ENCODE measurements at places on chromosomes 3 and 15.

- DNase-seq: no peak
Measured at GRCh38 chr3:119524931-119525662, 26.8 kb downstream of the TIMMDC1 start.

- no peak for DNase-seq
Measured at GRCh38 chr3:94251566-94251965, 188.7 kb downstream of the NSUN3 start.

DNA sequence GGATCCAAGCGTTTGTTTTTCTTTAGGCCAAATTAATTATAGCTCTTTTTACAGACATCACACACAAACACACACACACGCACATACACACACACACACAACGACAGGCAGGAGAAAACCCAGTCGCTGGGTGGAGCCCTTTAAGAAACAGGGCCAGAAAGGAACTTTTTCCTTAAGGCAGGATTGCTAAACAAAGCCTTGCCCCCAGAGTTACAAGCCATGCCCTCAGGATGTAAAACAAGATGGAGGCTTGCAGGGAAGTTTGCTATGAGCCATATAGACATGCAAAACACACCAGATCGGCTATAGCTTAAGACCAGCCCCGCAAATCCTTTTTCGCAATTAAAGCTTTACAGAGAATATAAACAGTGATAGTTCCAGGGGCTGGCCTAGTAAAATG is 16.3 kb upstream of the IQCF2 start:
- no peak for DNase-seq

DNA sequence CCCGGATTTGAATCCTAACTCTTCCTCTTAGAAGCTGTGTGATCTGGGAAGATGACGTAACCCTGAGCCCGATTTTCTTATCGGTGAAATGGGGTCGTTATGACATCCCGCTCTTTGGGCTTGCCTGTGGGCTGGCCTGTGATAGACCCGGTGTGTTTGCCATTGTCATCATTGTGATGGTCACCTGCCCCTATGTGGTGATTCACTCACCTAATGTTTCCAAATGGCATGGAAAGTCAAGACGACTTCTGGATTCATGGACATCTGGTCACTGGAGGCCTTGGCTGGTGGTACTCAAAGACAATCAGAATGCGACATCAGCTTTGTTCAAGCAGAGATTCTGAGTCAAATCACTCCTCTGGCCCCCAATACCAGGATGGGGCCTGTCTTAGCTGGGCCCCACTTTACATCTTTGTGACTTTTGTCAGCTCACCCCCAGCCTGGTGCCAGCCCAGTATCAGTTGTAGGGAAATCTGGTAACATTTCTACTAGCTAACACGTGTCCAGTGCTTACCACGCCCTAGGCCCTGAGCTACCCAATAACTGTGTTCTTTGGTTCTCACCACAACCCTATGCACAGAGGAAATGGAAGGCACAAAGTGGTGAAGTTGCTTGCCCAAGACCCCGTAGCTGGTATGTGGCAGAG is 2.8 kb downstream of the TMEM43 start:
- DNase-seq: no peak

GRCh38 chr3:39296197-39297077 is 16.6 kb upstream of the CX3CR1 start:
- no peak for DNase-seq

- peak; percentile 36 for DNase-seq
Measured at GRCh38 chr3:172315401-172316091, 132.7 kb downstream of the GHSR start.

- DNase-seq: no peak
Measured at GRCh38 chr15:62691008-62691407, 351.5 kb upstream of the TPM1 start.

GRCh38 chr3:47646362-47646761 is 67.7 kb upstream of the CSPG5 start:
- DNase-seq: no peak

- no peak for DNase-seq
Measured at GRCh38 chr3:101219842-101220560, 100.4 kb downstream of the IMPG2 start.

DNA sequence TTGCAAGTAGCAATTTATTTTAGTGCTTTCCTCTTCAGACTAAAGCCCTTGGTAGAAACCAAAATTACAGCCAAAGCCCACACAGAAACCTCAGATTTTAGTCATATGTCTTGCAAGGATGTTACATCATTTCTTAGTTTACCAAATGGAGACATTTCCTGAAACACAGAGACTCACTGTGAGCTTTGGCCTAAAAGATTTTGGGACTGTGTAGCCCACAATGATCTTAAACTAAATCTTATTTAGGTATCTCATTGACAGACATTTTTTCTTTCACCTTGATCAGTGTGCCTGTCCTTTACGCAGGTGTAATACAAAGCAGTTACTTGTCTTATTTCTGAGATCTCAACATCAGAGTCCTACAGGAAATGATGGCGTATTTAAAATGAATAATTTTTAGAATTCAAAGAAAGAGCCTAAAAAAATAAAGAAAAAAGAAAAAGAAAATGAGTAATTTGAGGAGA is 27.8 kb upstream of the AP4E1 start:
- no peak for DNase-seq

- no peak for DNase-seq
Measured at GRCh38 chr15:57251308-57251707, 125.0 kb upstream of the CGNL1 start.

- no peak for DNase-seq
Measured at GRCh38 chr15:93422476-93422875, 333.5 kb upstream of the RGMA start.

GRCh38 chr3:47433796-47434195 is 41.9 kb downstream of the SCAP start:
- DNase-seq: no peak

GRCh38 chr3:89250742-89251141 is 143.3 kb downstream of the EPHA3 start:
- DNase-seq: no peak

GRCh38 chr15:91284758-91285466 is 184.9 kb downstream of the SV2B start:
- no peak for DNase-seq

DNA sequence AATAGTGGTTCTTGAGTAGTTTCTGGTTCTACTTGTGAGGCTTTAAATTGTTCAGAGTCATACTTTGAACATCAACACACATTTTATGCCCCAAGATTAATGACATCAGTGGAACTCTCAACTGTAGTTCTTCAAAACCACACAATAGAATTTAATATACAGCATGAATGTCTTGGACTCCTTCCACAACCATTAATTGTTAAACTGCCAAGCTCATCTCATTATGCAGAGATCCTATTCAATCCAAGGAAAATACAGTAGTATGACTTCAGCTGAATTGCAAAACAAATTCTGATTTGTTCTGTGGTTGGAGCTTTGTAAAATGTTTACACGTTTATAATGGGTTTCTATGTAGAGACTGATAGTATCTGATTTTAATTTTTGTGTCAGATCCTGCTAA is 199.2 kb upstream of the SLC2A2 start:
- no peak for DNase-seq

GRCh38 chr3:51955175-51955892 is at the start of gene GPR62:
TSS of gene GPR62 (plus strand) at chr3:51955381. CDS start at chr3:51955653, 272 bp downstream.
- DNase-seq: no peak

- DNase-seq: peak; percentile 73
Measured at GRCh38 chr3:112653881-112654300, 12.9 kb upstream of the CCDC80 start.

- no peak for DNase-seq
Measured at GRCh38 chr3:106255870-106256248, 387.0 kb upstream of the CBLB start.

GRCh38 chr3:12433823-12434222 is 50.5 kb upstream of the TSEN2 start:
- no peak for DNase-seq

DNA sequence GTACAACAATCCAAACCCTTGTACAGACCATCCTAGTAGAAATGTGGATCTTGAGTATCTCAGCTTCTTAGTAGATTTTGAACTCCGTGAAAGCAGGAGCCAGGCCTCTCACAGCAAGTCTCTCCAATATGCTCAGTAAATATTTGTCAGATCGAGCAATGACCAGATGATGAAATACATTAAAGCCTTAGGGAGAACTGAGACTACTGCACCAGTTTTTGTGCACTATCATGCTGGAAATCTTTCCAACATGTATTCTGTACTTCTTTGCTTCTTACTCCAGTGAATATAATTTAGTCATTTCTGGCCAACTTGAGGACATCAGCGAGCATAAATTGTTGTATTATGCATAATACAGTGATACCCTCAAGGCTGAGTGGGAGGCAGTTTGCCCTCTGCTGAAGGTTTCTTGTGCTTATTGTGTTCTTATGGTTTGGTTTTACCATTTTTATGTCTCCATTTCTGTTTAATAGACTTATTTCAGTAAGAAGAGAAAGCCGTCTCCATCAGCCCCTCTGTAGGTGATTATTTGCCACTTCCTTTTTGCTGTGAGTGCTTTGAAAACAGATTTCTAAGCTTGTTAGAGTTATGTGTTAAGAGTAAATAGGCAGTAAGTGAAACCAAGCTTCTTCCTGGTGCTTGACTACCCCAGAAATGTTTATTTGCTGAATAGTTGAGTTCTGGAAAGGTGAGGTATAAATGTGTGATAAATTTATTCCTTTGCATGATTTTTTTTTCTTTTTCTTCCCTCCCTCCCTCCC is 147.1 kb downstream of the PGPEP1L start:
- no peak for DNase-seq

- DNase-seq: no peak
Measured at GRCh38 chr3:10956531-10956930, 36.0 kb upstream of the SLC6A1 start.

DNA sequence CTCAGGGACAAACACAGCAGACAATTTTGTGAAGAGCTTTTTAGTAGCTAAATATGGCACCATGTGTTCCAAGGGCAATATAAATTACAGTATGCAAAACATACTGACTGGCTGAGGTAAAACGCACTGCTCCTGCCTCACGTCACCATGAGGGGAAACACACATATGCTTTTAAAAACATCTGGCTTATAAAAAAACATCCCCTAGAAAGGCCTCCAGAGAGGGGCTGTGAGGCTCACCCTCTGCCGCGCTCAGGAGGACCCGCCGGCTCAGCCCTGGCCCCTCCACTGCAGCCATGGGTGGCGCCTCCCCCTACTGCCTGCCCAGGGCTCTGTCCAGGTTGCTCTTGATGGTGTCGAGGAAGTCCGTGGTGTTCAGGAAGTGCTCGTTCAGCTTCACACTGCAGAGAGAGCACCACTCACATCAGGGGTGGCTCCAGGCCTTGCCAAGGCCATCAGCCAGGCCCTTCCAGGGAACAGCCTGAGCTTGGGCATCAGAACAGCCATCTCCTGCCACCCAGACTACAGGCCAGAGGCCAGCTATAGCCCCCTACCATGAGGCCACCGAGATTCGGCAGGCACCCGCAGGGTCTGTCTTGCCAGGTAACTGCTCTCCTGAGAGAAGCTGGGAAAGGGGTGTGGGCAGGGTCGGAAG is 18.2 kb downstream of the IDH2 start:
- DNase-seq: no peak

DNA sequence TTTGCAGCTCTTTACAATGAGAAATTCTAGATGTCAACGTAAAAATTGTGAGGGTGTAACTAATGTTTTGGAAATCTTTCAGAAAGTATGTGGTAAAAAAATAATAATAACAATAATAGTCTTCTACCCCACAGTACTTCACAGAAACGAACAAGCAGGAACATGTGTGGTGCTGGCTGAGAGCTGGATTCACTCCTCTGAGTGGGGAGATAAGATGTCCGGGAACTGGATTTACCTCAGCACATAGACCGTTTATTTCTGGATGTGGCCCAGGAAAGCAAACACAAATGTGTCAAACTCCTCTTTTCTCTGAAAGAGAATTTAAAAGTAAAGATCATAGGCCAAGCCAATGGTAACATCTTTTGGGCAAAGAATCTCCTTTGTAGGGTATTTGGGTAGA is 103.4 kb downstream of the SLC49A4 start:
- DNase-seq: no peak

DNA sequence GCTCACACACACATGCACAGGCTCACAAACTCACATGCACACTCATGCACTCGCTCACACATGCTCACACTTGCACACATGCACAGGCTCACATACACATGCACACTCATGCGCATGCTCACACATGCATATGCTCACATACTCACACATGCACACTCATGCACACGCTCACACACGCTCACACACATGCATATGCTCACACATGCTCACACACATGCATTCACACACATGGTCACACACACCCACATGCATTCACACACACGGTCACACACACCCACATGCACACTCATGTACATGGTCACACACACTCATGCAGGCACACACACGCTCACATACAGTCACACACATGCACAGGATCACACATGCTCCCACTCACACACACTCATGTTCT is 132.8 kb upstream of the SMAD3 start:
- no peak for DNase-seq

Measured in RWPE1 (cell line).